Stimulated activated CD8-positive, alpha-beta memory T cell treated with anti-CD3 and anti-CD28 coated beads, Interleukin-4, amount 100 ng/mL, for 1 hour (primary cell): ENCODE measurements at places on chromosomes 4 and X.

DNA sequence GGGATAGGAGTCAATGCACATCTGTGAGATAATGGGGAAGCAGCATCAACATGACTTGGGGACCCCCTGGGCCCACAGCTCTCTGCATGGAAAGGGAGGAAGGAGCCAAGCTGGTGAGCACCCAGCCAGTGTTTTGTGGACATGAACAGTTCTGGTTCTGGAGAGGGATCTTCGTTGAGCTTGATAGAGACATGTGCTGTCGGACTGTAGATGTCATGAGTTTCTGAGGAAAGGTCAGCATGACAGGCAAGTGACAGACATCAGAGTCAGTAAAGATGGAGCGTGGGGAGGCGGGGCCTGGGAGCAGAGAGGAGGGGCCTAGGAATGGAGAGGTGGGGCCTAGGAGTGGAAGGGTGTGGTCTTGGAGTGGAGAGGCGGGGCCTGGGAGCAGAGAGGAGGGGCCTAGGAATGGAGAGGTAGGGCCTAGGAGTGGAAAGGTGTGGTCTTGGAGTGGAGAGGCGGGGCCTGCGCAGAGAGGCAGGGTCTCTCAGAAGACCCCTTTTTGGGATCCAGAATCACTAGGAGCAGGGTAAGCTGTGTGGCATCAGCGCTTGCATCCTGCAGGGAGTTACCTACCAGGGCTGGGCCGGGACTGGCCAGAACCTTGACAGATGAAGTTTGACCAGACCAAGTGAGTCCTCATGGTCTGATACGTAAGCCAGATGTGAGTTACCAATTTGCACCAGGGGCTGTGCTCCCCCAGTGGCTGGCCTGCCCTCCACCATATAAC is 33.7 kb downstream of the PIGG start:
- no peak for DNase-seq

GRCh38 chr4:173522160-173522950 is 7.7 kb downstream of the HAND2 start:
- no peak for DNase-seq

DNA sequence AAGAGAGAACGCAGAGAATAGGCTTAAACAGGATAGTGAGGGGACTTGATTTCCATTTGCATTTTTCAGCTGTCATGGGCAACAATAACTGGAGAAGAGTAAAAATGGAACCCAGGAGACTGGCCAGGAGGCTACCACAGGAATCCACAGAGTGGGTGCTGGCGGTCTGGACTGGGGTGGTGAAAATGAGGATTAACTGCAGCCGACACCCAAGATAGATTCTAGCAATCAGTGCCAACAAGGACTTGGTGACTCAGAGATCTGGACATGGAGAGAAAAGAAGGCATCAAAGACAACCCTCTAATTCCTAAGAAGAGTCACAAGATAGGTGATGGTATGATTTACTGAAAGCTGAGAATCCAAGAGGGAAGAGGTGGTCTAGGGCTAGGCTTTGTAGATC is 102.8 kb downstream of the ATP8A1 start:
- DNase-seq, result no peak

GRCh38 chrX:105515561-105515960 is 295.1 kb upstream of the TEX13A start:
- DNase-seq, result no peak

DNA sequence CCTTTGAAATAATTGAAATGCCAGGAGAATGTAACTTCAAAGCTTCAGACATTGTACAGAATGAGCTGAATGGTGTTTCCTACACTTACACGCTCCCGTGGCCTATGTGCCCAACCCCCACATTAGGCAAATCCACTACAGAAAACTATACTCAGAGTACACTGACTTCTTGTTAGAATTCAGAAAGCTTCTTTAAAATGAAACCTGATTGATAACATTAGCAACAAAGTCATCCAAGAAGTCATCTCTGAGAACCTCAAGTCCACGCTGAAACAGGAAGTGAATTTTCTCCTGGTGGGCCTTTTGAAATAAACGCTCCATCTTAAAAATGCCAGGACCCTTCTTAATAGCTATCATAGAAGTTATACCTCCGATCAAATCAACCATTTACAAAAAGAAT is 136.3 kb downstream of the TSPAN5 start:
- DNase-seq, result no peak

- DNase-seq, result no peak
These were observed 53.7 kb upstream of the RBPJ start for GRCh38 chr4:26267087-26267486.

DNA sequence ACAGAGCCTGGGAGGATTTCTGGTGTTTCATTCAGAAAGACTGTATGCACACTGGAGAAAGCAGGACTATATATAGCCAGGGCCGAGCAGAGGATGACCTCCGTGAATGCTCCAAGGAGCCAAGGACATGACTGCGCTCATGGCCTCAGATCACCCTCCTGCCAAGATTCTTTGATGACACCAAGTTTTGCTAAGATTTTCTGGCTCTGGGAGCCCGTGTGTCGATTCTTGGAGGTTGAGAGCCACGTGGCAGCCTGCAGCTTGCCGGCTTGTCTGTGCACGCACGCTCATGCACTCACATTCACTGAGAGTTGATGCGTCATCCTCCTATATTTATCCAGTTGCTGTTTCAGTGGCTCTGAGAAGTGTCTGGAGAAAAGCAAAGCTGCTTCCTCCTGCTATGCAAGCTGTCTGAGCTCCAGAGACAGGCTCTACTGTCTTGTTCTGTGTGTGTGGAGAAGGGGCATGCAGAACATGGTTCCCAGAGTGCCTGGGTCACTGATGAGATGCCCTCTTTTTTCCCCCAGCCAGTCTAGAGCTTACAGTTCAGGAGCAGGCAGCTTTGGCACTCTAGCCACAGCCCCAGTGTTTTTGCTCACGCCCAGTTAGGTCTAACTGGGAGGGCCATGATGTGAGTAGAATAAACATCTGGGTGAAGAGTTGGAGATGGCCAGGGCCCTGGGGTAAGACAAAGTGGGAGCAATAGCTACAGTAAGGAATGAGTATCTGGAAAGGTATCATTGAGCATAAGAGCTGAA is 64.9 kb upstream of the SCOC start:
- no peak for DNase-seq

DNA sequence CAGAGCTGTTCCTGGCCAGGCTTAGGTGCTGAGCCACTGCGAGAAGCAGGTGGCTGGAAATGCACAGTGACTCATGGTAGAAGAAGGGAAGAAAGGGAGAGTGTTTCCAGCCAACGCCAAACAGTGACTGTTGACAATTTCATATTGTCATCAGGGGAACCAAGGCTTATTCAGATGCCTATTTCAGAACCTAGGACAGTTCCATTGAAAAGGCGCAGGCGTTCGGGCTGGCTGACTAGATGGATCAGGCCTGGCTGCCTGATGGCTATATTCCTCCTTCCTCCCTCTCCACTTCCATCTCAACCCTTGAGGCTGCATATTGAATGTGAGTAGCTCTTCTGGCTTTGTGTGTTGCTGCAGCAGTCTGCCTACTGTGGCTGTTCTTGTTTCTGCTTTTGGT is 73.0 kb upstream of the FRMPD4 start:
- DNase-seq, result no peak

- DNase-seq, result no peak
These were observed 8.3 kb downstream of the INTS6L start for GRCh38 chrX:135528756-135529155.

GRCh38 chr4:181538431-181538830 is 704.8 kb upstream of the TENM3 start:
- DNase-seq, result no peak

GRCh38 chr4:120348521-120348920 is 281.9 kb upstream of the MAD2L1 start:
- no peak for DNase-seq

GRCh38 chr4:100008048-100008447 is 58.0 kb upstream of the H2AZ1 start:
- no peak for DNase-seq

DNA sequence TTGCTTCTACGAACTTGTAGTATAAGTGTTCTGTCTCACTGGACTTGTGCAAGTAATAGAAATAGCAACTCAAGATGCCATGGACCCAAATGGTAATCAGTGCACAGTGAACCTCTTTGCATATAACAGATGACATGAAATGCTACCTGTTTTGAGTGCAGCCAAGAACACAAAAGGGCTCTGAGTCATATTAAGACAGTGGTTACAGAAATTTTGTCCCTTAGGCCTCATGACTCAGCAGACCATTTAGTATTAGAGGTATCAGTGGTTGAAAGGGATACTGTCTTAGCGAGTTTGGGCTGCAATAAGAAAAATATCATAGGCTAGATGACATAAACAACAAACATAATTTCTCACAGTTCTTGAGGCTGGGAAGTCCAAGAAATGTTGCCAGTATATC is 502.9 kb upstream of the PCDH10 start:
- DNase-seq, result no peak

DNA sequence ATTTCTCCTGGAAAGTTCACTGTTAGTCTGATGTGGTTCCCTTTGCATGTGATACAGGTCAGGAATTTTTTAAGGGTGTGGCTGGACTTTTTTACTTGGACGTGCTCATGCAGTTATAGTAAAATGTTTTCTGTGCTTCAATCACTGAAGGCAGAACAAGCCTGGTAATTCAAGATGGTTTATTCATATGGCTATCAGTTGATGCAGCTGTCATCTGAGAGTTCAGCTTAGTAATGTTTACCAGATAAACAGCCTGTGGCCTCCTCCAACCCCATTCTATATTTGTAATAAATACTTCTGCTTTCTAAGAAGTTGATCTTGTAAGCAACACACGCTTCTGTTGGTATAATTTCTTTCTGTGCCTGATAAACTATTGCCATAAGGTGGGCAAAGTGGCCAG is 2105.9 kb downstream of the ARAP2 start:
- no peak for DNase-seq

GRCh38 chr4:153222707-153223426 is 18.6 kb downstream of the TRIM2 start:
- no peak for DNase-seq

GRCh38 chr4:17574206-17574605 is 2.8 kb upstream of the LAP3 start:
- DNase-seq, result no peak

DNA sequence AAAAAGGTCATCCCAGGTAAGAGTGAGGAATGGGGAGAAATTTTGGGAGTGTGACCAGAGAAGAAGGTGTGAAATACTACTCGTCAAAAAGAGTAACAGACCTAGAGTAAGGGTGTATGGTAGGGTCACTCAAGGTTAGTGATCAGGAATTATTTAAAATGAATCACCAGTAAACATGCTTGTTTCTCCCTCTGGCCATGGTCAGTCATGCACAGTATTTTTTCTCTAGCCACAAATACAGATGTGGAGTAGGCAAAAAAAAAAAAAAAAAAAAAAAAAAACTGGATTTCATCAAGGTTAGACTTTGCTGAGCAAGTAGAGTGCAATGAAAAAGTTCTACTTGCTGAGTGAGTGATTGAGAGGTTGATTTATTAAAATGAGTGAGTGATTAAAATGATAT is 34.2 kb upstream of the SLIT2 start:
- DNase-seq, result no peak

DNA sequence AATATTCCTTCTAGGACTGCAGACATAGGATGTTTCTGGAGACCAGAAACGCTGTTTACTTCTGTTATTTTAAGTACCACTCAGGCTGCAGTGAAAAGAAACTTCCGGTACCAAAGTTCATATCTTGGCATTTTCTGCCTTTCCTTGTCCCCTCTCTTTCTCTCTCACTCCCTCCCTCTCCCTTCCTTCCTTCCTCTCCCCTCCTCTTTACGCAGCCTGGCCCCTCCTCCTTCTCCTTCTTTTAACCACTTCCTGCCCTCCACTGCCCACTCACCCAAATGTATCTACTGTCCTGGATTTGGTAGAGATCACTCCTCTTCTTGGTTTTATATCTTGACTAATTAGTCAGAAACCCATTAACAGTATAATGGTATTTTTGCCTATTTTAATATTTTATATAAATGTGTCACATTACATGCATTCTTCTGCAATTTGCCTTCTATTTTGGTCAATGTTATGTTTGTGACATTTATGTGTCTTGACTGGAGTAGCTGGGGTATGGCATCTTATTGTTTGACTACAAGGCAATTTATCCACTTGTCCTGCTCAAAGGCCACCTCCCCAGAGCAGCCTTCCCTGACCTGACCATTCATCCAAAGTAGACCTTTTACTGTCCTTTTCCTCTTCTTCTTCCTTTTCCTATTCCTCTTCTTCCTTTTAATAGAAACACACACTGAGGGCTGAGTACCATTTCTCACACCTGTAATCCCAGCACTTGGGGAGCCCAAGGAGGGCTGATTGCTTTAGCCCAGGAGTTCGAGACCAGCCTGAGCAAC is 56.9 kb downstream of the BCOR start:
- no peak for DNase-seq
